Activated naive CD8-positive, alpha-beta T cell treated with anti-CD3 and anti-CD28 coated beads for 36 hours (primary cell): ENCODE measurements at places on chromosomes 2 and 18. TPM values are rescaled to one million over a fixed set of nuclear protein-coding genes. Genes with fewer than 3 reads are reported as not detected.

DNA sequence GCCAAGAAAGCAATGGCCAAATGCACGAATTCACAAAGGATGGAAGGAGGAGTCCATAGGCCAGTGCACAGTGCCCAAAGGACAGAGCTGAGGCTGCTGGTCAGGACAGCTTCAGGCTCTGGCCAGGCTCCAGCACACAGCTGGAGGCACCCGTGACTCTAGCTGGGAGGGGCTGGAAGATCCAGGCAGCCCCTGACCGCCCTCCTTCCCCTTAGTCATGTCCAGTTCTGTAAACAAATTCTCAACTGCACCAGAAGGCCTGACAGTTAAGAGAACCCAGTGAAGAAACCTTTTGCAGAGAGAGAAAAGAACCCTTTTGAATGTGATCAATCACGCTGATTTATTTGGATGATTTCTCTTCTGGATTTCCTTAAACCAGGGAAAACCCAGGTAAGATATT lies 7.7 kb upstream of the YWHAQ start:
- DNase-seq = no peak

Gene SIGLEC15
- total RNA-seq = not detected

DNA sequence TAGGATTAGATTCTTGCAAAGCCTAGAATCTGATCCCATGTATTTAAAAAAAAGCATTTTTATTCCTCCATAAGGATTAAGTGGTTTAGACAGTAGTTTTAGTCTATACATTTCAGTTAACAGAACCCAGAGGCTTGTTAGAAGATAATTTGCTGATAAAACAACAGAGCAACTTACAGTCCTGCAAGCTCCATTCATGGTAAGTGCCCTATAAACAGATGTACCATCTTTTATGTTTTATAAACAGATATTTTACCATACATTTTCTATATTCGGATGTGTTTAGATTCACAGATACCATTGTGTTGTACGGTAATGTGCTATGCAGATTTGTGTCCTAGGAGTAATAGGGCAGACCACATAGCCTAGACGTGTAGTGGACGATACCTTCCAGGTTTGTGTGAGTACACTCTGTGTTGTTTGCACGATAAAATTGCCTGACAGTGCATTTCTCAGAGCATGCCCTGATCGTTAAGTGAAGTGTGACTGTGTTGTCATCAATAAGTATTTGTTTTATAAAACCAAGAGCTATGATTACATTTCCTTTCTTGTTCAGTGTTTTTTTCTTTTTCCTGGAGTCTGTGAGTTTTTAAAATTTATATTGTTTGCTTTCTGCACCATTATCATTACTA lies 54.2 kb downstream of the CERS6 start:
- DNase-seq = no peak

DNA sequence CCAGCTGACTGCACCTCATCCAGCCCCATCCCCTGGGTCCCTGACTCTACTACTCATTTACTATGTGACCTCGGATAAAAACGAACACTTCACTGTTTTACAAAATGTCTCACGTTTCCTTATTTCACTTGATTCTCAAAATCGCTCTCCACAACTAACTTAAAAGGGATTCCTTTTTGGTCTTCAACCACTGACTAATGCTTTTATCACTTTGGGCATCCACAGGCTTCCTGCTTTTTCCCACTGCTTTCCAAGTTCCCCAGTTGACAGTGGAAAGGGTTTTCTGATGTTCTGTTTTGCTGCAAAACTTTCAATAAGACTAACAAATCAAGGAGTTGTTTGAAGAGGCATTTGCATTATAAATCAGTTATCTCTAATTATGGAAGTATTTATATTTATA lies 24.1 kb downstream of the EIF2AK3 start:
- DNase-seq = no peak

Gene RAMP1
- 0.25 TPM for total RNA-seq

GRCh38 chr2:47528874-47529273 lies 125.9 kb downstream of the MSH2 start:
- DNase-seq = no peak

- no peak for DNase-seq
These were observed 6.2 kb downstream of the PARD3B start for GRCh38 chr2:204551512-204551863.

GRCh38 chr2:145075454-145076062 lies 555.6 kb upstream of the ZEB2 start:
- no peak for DNase-seq

GRCh38 chr2:142987044-142987443 lies 109.6 kb downstream of the KYNU start:
- no peak for DNase-seq

DNA sequence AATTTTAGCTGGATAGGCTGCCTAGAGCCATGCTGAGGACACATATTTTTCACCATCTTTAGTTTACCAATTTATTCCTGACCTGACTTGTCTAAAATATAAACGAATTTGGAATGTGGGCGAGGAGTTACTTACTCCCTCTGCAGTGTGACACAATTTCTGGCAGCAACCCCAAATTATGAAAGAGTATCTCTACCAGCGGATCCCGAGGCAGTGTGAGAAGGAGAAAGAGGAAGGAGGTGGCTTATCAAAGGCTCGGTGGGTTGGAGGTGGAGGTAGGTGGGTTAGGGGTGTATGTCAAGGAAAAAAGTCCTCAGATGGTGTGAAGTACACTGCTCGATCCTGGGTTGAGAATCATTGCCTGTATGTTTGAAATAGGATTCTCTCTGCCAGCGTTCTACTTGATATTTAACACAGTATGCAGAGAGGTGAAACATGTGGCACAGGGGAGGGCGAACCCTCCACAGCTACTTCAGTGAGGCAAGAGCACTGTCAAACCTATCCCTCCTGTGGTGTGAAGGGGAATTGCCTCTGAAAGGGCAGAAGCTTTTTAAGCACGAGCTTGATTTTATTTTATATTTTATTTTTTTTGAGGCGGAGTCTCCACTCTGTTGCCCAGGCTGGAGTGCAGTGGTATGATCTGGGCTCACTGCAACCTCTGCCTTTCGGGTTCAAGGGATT lies 76.0 kb downstream of the RFTN2 start:
- DNase-seq = peak; percentile 34

DNA sequence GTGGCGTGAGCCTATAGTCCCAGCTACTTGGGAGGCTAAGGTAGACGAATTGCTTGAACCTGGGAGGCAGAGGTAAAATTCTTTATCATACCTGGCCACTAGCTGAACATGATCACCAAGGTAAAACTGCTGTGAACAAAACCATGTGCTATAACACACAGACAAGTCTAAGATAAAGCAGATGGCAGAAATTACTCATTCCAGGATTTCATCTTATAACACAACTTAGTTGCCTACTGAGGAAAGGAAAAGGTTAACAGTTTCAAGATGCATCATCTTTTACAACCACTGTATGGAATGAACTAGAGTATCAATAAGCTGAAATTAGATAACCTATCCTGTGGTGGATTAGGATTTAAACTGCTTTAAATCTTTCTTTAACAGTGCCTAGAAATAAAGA lies 8.3 kb downstream of the ARL5A start:
- no peak for DNase-seq

- DNase-seq = no peak
These were observed 265.4 kb downstream of the GULP1 start for GRCh38 chr2:188557081-188557480.
